ENCODE measurements at places on chromosomes 1 and 21.

DNA sequence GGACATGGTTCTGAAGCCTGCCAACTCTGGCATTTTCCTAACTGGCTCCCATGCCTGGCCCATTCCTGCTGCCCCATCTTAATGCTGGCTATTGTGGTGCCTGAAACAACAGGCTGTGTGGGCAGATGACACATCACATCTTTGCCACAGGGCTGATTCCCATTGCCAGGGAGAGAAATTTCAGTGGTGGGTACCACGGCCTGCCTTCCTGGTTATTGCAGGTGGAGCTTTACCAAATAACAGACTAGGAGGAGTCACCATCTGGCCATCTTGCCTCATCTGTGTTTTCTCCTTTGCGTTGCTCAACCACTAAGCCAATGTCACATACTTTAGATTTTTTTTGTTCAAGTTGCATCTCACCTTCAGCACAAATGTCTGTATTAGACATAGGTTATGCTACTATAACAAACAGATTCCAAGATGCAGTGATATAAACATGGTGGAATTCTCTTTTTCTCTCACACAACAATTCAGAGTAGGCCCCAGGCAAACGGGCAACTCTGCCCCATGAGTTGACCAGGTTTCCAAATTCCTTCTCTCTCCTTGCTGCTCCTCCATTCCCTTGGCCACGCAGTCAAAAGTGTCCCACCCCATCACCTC lies 14.1 kb downstream of the CDA start:
- DNase-seq = no peak

GRCh38 chr1:233843525-233844204 lies 60.8 kb upstream of the SLC35F3 start:
- no peak for DNase-seq

DNA sequence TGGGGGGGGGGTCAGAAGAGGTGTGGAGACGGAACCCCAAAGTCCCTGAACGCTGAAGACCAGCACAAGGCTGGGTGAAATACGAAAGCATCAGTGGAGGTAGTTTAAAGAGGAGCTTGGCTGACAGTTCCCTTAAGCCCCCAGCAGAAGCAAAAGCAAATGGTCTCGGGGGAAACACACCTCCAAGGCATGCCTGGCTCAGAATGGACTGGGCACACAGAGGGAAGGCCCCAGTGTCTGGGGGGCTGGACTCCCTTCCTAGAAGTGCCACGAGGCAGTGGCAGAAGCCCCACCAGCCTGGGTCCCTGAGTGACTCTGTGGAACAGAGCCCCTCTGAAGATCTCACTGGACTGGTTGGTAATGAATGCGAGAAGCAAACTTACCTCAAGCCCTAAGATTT lies 43.9 kb downstream of the UBE2G2 start:
- no peak for DNase-seq

GRCh38 chr21:46375560-46376230 lies 51.7 kb downstream of the PCNT start:
- DNase-seq = no peak

GRCh38 chr1:53502641-53503432 lies 43.6 kb downstream of the DMRTB1 start:
- DNase-seq = no peak

- peak; percentile 41 for DNase-seq
Measured at GRCh38 chr1:180778782-180779398, 133.8 kb upstream of the KIAA1614 start.

- no peak for DNase-seq
Measured at GRCh38 chr1:44250068-44250781, 37.0 kb downstream of the DMAP1 start.

- DNase-seq = no peak
Measured at GRCh38 chr21:38307771-38308531, 51.2 kb downstream of the KCNJ15 start.

GRCh38 chr21:25997788-25998611 lies 172.6 kb downstream of the APP start:
- DNase-seq = peak; percentile 97

- DNase-seq = no peak
Measured at GRCh38 chr21:31143036-31143435, 104.8 kb upstream of the KRTAP19-8 start.

- no peak for DNase-seq
Measured at GRCh38 chr1:90174246-90174645, 179.3 kb downstream of the ZNF326 start.

- DNase-seq = no peak
Measured at GRCh38 chr21:43352568-43353281, 74.2 kb downstream of the SIK1 start.

- no peak for DNase-seq
Measured at GRCh38 chr1:209095627-209096595, 487.6 kb upstream of the CAMK1G start.

GRCh38 chr1:207812778-207813511 lies 61.1 kb downstream of the CD46 start:
- no peak for DNase-seq

GRCh38 chr1:177247623-177248176 lies 76.9 kb downstream of the BRINP2 start:
- DNase-seq = no peak

DNA sequence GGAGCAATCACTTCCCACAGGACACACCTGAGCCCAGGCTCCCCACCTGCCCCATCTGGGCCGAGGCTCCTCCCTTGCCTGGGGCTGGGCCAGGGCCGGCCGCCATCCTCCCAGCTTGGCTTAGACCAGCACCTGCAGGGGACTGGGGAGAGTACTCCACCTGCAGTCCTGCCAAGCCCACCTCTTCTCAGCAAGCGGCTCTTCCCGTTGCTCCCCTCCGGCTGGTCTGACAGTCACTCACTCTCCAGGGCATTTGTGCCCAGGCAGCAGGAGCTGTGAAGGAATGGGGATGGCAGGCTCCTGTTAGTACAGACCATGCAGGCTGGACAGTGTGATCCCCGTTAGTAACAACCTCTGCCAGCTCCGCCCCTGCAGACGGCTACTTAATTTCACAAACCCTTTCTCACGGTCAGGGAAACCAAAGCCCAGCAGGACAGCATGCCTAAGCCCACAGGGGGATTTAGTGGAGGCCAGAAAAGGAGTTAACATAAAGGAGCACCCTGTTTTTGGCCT lies at the start of gene FYB2:
FYB2 (minus strand) TSS at position 18 of the 513 bp plus-strand sequence. CDS start 114 bp downstream, outside the sequence.
- DNase-seq = no peak

- peak; percentile 5 for DNase-seq
Measured at GRCh38 chr1:68117416-68117815, 67.0 kb upstream of the DIRAS3 start.

DNA sequence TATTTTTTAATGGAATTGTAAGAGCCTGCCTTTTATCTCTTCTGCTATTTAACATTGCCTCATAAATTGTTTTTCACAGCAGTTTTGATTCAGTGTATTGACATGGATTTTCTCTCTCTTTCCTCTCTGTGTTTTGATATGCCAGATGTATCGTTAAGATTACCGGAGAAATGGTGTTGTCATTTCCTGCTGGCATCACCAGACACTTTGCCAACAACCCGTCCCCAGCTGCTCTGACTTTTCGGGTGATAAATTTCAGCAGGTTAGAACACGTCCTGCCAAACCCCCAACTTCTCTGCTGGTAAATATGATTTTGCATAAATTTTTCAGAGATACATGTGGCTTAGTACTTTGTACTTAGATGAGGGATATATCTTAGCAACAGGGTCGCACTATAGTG lies 23.1 kb upstream of the DYNLT5 start:
- DNase-seq = no peak

DNA sequence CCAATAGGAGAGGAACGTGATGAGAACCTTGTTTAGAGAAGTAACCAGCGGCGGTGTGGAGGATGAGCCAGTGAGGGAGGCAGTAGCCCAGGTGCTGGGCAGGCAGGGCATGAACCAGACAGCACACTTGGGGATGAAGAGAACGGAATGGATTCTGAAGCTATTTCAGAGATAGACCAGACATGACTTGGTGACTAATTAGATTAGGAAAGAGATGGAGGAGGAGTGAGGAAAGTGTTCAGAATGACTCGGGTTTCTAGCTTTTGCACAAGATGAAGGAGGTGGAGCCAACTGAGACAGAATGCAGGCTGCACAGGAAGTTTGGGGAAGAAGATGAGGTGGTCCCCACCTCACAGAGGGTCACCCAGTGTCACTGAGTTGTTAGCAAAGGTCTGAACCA lies 5.1 kb downstream of the PEF1 start:
- no peak for DNase-seq

GRCh38 chr1:232016616-232017015 lies 390.0 kb downstream of the DISC1 start:
- DNase-seq = no peak

GRCh38 chr1:181094416-181095212 lies 6.1 kb downstream of the IER5 start:
- no peak for DNase-seq

DNA sequence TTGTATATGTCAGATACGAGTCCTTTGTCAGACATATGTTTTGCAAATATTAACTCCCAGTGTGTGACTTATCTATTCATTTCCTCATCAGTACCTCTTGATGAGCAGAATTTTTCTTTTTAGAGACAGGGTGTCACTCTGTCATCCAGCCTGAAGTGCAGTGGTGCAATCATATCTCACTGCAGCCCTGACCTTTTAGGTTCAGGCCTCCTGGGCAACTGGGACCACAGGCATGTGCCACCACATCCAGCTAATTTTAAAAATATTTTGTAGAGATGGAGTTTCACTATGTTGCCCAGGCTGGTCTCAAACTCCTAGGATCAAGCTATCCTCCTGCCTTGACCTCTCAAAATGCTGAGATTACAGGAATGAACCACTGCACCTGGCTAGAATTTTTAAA lies 93.0 kb downstream of the HLCS start:
- DNase-seq = no peak

DNA sequence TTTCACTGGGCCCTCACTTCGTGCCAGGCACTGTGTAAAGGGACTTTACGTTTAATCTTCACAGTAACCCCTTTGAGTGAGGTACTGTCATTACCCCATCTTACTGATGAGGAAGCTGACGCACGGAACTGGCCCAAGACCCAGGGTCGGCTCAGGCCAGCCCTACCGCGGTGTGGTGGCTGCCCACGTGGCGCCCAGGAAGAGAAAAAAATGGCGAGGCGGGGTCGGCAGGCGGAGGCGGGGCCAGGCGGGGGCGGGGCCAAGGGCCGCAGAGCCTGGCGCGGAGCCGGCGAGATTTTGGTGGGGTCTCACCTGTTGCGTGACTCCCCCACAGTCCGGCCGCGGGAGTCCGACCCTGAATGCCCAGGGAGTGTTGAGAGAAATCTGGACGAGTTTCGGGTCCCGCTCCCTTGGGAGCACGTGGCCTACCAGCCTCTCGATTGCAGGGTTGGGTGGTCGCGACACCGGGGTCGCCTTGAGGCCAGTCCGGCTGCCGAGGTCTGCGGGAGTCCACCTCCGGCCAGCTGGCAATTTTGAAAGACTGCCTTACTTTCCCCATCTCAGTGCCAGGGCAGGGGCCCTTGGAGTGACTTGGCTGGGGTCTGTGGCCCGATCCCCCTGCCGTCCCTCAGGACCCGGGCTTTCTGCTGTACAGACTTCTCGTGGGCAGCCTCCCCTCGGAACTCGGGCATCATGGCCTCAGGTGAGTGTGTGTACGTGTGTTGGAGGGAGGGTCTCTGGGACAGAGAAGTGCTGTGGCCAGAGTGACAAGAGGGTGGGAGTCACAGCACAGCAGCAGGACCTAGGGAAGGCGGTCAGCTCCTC lies at the start of the genes AMPD2 and GNAT2:
AMPD2 (plus strand) TSS at position 262 of the 825 bp plus-strand sequence. CDS start 1,339 bp downstream, outside the sequence.
GNAT2 (minus strand) TSS at position 41 of the 825 bp plus-strand sequence. CDS start 6,746 bp downstream, outside the sequence.
- DNase-seq = peak; percentile 74

GRCh38 chr1:177289532-177289931 lies 118.8 kb downstream of the BRINP2 start:
- no peak for DNase-seq
